ENCODE measurements at places on chromosomes 12 and 14. TPM values are rescaled to one million over a fixed set of nuclear protein-coding genes. Genes with fewer than 3 reads are reported as not detected.

NANOG gene
- total RNA-seq, result not detected

BBOF1 gene
- total RNA-seq, result 4.0 TPM

APOF gene
- not detected for total RNA-seq

FBXO34 gene
- total RNA-seq, result 15.6 TPM

C12orf60 gene
- total RNA-seq, result 15.9 TPM

TAS2R10 gene
- total RNA-seq, result 0.13 TPM

TRIM9 gene
- total RNA-seq, result 8.7 TPM
